ENCODE measurements at places on chromosomes 2 and 18.

- peak; percentile 50 for DNase-seq
Observed at GRCh38 chr2:103174711-103175110, 412.9 kb downstream of the TMEM182 start.

- no peak for DNase-seq
Observed at GRCh38 chr18:45562567-45563479, 52.5 kb upstream of the SLC14A2 start.

DNA sequence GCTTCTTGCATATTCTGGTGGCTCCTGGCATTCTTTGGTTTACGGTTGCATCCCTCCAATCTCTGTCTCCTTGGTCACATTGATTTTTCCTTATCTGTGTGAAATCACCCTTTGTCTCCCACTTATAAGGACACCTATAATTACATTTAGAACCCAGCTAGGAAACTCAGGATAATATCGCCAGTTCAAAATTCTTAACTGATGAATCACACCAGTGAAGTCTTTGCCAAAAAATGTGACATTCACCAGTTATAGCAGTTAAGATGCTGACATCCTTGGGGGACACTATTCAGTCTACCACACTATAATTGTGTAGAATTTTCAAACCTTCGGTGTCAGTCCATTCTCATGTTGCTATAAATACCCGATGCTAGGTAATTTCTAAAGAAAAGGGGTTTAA lies 320.2 kb downstream of the TMX3 start:
- DNase-seq: peak; percentile 44

DNA sequence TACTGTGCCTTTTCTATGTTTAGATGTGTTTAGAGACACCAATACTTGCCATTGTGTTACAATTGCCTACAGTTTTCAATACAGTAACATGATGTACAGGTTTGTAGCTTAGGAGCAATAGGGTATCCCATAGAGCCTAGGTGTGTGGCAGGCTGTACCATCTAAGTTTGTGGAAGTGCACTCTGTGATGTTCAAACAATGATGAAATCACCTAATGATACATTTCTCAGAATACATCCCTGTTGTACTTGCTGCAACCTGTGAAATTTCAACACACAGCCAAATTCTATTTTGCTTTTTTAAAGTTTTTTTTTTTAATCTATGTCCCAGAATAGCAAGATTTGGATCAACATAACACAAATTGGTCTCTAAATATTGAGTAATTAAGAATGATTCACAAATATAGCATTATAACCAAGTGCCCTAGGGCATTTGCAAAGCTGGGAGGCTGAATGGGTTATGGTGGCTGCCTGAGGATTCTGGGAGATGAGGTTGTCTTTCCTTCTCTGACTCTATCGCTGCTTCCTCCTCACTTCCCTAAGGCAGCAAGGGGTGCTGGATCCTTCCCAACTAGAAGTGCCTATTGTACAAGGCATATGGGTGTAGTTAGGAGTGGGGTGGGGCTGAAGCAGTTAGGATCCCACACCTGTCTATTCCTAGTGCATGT lies 78.3 kb downstream of the SKA1 start:
- DNase-seq: no peak

- no peak for DNase-seq
Observed at GRCh38 chr18:35193316-35193715, 47.5 kb upstream of the ZNF397 start.

DNA sequence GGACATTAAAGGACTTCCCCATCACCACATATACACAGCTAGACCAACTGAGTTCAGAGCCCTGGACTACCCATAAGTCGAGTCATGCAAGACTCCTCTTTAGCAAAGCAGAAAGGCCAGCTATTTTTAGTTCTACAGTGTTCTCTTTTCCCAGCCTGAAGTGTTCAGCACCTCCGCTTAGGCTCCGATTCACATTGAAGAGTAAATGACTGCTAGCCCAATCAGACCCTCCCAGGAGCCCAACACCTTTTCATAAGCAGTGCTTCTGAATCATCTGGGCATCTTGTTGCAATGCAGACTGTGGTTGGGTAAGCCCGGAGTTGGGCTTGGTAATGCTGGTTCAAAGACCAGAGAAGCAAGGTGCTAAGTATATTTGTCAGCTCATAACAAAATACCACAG lies 138.6 kb upstream of the MSH6 start:
- no peak for DNase-seq

GRCh38 chr2:154238252-154238651 lies 366.5 kb downstream of the GALNT13 start:
- DNase-seq: no peak

- DNase-seq: no peak
Observed at GRCh38 chr2:101587251-101587650, 110.3 kb upstream of the MAP4K4 start.

- DNase-seq: peak; percentile 25
Observed at GRCh38 chr2:177989029-177989885, 83.3 kb downstream of the PDE11A start.

- DNase-seq: no peak
Observed at GRCh38 chr2:21268197-21268877, 144.6 kb downstream of the TDRD15 start.

DNA sequence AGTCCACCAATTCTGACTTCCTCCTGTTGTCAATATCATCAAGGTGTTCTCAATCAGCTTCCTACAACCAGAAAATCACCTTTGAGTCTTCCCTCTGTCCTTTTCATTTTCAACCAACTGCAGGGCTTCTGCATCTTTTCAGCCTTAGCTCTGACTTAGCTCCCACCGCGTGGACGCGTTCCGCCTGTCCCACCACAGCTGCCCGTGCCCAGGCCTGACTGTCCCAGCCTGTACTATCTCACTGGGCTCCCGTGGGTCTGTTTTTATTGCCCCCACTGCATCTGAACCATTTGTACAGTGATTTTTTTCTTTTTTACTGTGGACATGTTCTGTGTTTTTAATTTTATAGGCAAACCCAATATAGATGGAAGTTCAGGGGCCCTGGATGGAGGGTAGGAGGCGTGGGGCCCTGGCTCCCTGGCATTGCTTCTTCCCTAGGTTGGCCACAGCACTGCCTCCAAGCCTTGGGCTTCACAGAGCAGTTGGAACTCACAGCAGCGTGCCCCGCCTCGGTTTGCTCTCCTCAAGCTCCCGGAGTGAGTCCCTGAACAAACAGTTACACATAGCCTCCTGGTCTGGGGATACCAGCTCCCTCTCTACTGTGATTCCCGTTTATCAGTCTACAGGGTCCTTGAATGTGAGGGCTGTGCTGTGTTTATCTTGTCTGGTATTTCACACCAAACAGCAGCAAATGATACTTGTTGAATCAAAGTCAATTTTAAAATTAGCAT lies 280.6 kb upstream of the PXDN start:
- no peak for DNase-seq

DNA sequence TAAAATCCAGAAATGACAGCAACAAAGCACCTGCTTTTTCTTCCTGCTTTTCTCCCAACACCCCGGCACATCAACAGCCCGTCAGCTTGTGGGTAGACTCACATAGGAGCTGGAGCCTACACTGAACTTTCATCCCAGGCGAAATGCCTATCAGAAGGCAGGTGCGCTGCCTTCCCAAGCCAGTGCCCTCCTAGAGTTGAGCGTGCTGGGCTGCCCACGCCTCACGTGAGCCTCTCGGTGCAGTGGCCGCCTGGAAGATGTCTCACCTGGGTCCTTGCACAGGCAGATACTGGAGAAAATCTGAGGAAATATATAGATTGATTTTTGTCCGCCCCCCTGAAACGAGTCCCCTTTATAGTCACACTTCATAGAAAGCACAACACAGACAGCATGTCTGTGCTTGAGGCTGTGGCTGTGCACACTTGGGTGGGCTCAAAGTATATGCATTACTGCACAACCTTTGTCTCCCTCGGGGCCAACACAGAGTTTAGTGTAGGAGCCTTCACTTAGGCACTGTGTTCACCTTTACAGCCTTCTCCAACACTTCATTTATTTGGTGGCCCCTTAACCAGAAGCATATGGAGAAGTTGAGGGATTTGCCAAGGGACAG lies 112.5 kb downstream of the SMAD7 start:
- no peak for DNase-seq

GRCh38 chr2:45794134-45794617 lies 142.7 kb downstream of the PRKCE start:
- DNase-seq: no peak

- DNase-seq: no peak
Observed at GRCh38 chr2:49028101-49028500, 126.2 kb downstream of the FSHR start.

- no peak for DNase-seq
Observed at GRCh38 chr2:186718903-186719302, 25.0 kb downstream of the FAM171B start.

DNA sequence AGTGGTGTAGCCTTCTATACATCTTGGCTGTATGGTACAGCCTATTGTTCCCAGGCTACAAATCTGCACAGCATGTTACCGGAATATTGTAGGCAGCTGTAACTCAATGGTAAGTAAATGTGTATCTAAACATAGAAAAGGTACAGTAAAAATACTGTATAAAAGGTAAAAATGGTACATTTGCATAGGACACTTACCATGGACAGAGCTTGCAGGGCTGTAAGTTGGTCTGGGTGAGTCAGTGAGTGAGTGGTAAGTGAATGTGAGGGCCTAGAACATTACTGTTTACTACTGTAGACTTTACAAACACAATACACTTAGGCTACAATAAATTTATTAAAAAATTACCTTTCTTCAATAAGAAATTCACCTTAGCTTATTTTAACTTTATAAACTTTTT lies 3.7 kb upstream of the MRPS9 start:
- DNase-seq: no peak

DNA sequence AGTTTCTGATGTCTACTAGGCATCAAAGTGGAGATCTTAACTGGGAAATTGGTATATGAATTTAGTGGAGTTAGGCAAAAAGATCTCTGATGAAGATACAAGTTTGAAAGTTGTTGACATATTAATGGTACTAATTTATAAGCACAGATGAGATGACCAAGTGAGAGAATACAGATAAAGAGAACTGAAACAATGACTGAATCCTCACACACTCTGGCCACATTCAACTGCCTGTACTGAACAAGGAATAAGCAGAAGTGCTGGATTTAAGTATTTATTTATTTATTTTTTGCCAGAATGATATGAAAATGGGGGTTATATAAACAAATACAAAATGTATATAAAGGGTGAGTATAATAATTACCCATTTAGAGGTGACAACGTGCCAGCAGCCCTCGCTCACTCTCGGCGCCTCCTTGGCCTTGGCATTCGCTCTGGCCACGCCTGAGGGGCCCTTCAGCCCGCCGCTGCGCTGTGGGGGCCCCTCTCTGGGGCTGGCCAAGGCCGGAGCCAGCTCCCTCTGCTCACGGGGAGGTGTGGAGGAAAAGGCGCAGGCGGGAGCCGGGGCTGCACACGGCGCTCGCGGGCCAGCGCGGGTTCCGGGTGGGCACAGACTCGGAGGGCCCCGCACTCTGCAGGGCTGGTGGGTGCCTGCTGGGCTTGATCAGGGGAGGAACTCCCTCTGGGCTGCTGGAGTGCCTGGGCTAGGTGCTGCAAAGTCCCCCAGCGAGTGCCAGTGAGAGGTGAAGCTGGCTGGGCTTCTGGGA lies 1363.9 kb upstream of the CRIM1 start:
- no peak for DNase-seq

- no peak for DNase-seq
Observed at GRCh38 chr2:167697948-167698347, 549.4 kb downstream of the STK39 start.

DNA sequence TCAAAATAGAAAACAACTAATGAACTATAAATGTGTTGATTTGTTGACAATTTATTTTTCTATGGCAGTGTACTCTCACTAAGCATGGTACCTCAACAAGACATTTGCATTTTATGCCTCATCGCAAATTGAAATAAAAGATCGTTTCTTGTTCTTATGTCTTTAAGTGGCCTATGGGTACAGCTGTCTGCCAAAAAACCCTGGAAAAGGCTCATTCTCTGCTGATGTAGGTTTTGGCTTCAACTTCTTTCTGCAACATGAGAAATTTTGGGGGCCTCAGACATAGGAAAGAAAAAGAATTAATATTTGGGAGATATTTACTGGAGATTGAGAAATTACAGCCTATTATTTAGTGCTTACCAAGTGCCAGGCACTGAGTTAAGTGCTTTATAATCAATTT lies 205.1 kb upstream of the DPP10 start:
- no peak for DNase-seq

DNA sequence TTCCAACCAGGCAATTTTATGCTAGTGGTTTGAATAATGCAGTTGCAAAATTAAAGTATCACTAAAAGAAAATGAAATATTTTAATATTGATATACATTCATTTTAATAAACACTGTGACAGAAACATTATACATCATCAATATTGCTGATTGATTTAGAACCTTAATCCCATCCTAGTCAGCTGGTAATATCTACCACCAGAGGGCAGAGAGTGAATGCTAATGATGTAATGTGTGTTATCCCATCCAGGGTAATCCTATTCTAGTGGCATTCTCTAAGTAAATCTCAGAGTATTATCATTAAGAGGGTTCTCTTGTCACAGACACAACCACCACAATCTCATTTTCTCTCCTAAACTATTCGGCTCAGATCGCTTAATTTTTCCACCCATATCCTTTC lies 477.4 kb downstream of the CPS1 start:
- peak; percentile 0 for DNase-seq

- DNase-seq: no peak
Observed at GRCh38 chr2:39524756-39525635, 87.9 kb upstream of the MAP4K3 start.

GRCh38 chr18:2147476-2148230 lies 423.7 kb downstream of the METTL4 start:
- DNase-seq: peak; percentile 57

DNA sequence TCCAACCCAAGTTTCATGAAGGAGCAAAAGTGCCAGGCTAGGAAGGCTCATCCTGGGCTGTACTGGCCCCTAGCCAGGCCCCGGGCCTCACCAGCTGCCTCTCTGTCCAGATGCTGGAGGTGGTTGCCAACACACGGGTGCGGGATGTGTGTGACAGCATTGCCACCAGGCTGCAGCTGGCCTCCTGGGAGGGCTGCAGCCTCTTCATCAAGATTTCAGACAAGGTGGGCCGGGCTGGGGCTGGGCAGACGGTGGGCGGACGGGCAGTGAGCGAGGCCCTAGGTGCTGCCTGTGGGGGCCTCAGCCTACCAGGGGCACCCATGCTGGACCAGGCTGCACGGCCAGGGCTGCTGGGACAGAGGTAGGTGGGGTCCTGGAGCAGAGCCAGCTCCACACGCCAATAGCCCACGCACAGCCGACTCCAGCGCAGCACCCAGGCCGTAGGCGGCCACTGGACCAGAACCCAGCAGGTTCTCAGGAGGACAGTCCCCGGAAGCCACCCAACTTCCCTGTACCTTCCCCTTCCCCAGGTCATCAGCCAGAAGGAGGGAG lies 11.8 kb upstream of the GPR17 start:
- DNase-seq: no peak

DNA sequence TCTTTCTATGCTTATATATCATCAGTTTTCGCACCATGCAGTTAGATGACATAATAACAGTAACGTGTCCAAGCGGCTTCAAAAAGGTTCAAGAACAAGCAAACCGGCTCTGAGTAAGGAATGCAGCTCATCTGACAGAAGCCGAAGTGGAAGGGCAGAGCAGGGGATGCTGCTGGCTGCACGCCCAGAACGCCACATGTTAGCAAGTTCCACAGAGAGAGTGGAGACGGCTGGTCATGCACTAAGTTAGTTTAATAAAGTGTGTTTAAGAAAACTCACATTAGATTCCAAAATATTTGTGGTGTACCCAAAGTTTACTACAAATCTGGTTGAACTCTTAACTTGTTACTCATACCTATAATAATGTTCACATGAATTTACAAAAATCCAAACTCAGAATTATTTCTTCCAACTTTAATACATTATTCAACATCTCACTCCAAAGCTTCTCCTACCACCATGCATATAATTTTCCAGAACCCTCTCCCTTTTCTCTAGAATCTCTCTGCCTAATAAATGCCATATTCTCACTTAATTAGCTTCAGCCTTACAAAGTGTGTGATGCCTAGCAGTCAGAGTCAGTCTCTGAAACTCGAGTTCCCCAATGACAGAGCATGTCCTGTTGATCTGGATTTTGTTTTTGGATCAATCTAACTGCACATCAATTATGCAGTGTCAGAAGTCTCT lies 170.0 kb downstream of the DNAH7 start:
- peak; percentile 99 for DNase-seq

Data from fibroblast of skin of scalp (primary cell).